Hematopoietic multipotent progenitor cell treated with erythropoietin and hydrocortisone succinate and interleukin-3 and kit ligand, for 8 days (in vitro differentiated cells): ENCODE measurements at places on chromosomes 11 and 22.

DNA sequence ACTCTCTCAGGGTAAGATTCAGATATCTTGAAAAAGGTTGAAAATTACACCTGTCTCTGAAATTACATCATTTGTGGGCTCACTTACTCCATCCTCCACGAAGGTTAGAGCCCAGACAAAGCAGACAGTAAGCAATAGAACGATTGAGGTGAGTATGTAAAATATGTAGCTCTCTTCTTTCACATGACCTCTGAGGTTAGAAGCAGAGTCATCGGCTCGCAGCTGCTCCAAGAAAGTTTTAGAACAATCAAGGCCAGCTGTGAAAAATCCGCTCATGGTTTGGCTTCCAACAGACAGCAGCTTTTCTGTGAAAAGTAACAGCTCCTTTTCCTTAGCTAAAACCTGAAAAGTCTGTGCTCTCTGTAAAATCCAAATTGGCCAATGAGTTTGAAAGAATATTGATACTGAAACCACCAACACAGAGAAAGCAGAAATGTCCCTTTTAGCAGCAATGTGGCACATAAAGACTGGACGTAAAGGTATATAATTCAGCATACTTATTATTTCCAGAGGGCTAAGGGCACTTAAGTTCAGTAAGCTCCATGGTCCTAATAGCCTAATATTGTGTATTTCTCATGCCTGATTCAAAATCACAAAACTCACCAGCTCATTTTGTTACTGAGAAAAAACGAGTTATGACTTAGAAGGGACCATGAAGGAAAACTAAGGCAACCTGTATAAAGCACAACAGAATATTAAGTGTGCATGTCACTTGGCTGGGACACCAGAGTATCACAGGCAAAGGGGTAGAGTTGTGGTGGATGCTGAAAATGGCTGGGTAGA lies 78.2 kb downstream of the FAM76B start:
- no peak for DNase-seq

- no peak for DNase-seq
Observed at GRCh38 chr22:48808038-48808960, 1019.4 kb downstream of the BRD1 start.

DNA sequence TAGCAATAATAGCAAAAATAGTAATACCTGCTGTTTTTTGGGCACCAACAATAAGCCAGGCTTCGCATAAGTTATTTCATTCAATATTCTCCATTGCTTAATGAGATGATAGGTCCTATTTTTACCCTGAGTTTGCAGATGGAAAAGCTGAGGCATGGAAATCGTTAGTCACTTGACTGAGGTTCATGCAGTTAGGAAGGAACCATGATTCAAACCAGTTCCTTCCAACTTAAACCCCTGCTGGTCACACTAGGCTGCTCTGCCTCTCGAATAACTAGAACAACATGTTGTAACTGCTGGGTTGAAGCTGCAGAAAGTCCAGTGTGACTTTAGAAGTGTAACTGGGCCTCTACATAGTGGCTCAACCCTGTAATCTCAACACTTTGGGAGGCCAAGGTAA lies 69.3 kb downstream of the SEZ6L start:
- DNase-seq, result no peak

DNA sequence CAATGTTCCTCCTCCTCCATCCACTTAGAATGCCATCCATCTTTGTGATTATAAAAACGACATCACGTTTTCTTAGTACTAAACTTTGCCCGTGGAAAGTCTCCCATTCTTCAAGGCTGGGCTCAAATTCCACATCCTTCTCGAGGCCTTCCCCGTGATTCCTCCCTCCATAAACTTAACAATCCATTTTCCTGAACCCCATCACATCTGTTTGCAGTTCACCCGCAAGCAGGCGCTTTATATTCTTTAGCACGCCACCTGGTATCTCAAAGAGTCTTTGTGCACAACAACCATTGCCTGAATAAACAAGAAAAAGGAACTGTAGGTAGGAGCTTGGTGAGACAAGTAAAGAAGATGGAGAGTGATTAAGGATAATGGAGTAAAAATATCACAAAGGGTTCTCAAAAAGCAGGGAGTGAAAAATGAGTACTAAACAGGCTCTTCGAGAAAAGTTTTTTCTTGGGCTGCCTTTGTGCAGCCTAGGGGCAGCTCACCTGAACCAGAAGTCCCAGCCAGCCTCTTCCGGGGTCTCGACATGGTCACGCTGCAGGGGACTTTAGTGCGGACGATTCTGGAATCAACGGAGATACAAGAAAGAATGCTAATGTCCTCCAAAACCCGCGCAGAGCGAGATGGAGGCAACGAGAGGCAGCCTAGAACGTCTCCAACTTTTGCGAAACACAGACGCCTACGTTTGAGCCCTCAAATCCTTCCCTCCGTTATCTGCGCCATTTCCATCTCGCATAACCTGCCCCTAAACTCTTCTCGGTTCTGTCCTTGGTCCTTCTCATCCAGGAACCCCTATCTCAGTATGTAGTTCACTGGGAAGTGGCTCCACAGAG lies 585 bp downstream of the THYN1 start:
- no peak for DNase-seq

DNA sequence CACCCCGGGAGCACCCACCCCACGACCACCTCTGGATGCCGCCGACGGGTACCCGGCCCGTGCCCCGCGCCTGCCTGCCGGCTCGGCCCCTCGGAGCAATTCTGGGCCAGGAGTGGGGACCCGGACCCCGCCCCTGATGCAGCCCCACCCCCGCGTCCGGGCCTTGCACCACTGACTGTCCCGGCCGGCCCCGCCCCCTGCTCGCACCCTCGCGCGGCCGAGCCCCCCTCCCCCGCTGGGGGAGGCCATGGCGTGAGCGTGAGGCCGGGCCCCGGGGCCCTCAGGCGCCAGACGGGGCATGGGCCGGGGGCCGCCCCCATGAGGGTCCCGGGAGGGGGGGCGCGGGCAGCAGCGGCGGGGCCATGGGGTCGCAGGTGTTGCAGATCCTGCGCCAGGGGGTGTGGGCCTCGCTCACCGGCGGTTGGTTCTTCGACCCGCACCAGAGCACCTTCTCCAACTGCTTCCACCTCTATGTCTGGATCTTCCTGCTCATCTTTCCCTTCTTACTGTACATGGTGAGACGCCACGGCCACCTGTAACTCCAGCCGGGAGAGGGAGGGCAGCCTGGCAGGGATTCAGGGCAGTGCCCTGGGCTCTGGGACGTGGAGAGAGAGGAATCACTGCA lies 486 bp downstream of the PCNX3 start:
- DNase-seq, result peak; percentile 32

DNA sequence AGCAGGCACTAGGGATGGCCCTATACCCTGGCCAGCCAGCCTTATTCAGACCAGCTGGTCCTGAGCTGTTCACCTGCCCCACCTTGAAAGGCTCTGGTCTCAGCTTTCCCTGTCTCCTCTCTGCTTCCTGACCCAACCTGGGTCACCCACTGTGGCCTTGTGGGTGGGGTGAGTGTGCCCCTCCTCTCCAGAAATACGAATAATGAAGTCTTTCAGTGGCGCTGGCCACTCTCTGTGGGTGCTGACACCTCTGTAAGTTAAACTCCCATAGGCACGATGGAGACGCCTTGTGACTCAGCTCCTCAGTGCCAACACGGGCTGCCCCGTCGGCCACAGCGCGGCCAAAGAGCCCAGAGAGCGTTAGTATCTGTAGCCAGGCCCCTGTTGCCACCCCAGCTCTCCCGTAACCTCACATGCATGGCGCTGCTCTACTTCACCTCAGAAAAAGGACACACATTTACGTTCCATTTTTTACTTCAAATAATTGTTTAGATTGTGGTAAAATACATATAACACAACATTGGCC lies 74.6 kb upstream of the SEPTIN5 start:
- DNase-seq, result no peak

DNA sequence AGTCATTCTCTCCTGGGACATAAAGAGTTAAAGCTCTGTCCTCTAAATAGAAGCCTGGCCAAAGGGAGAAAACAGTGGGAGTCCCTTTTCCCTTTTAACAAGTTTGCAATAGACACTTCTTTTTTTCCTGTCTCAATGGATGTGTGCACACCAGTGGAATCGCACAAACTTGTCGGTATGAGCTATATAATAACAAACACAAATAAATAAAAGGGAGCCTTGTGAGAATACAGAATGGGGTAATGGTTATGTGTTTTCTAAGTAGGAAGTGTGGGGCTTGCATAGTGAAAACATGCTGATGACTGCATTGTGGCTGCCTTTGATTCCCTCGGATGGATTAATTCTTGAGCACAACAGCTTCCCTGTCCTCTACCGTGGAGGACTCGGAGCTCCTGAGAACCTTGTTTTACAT lies 131.9 kb downstream of the WNT7B start:
- no peak for DNase-seq

GRCh38 chr11:34006876-34007275 lies 44.7 kb upstream of the CAPRIN1 start:
- DNase-seq, result no peak

GRCh38 chr11:6237266-6237665 lies 1.6 kb upstream of the CNGA4 start:
- no peak for DNase-seq

- DNase-seq, result peak; percentile 46
Observed at GRCh38 chr11:87281496-87281895, 243.8 kb downstream of the TMEM135 start.

DNA sequence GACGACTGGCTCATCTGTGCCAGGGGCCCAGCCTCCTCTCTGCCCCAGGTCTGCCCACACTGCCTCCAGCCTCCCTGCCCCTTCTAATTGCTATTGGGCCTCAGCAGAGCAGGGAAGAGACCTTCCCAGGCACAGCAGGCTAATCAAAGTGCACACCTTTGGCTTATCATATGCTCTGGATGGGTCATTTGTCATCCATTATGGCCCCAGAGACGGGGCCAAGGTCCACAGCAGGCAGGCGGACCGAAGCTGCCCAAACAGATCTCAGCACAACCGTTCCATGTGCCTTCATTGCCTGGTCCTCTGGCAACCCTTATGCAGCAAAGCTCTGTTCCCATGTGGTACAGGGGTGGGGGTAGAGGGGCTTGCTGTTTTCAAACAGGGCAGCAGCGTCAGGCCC lies 66.6 kb downstream of the TP53I11 start:
- no peak for DNase-seq

GRCh38 chr11:62186195-62186594 lies 3.8 kb upstream of the SCGB1D1 start:
- DNase-seq, result no peak

DNA sequence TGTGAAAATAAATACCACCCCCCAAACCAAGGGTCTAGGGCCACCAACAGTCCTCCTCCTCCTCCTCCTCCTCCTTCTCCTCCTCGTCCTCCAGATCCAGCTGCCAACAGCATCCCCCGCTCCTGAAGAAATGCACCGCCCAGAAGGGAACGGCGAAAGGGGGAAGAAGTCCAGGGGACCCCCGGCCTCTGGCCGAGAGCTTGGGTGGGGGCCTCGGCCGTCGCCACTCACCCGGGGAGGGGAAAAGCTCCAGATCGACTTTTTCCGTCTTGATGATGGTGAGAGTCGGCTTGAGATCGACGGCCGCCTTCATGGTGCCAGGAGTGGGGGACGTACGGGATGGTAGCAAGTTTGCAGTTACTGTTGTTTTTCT lies 65.7 kb downstream of the ETS1 start:
- DNase-seq, result no peak

DNA sequence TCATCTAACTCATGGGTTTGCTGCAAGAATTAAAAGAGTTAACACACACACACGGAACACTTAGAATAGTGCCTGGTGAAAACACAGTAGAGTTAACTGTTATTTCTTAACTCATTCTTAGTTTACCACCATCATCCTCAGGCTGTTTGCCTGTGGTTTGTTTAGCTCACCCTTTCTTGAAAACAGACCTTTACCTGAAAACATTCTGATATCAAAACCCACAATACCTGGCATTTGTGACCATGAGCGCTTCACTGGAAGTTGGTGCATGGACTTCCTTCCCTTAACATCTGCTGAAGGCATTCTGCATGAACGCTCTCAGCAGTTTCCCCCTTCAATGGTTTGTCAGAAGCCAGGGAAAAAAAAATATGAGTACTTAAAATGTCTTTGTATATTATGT lies 256.0 kb downstream of the ETS1 start:
- no peak for DNase-seq

DNA sequence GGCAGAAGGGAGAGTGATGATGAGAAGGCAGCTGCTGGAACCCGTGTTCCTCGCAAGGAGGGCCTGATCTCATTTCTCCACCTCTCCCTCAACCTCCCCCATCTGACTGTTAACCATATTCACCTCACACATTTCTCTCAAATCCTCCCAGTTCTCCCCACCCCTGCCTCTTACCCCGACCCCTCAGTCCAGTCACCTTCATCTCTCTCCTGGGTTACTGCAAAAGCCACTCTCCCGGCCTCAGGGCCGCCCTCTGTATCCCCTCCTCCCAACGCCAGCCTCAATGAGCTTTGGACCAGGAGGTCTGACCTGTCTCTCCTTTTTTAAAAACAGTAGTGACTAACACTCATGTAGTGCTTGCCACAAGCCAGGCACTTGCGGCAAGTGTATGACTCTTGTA lies 29.5 kb upstream of the LMO1 start:
- no peak for DNase-seq

GRCh38 chr11:48098024-48098423 lies 117.7 kb downstream of the PTPRJ start:
- DNase-seq, result no peak
